ENCODE measurements at places on chromosomes 6 and 20.

DNA sequence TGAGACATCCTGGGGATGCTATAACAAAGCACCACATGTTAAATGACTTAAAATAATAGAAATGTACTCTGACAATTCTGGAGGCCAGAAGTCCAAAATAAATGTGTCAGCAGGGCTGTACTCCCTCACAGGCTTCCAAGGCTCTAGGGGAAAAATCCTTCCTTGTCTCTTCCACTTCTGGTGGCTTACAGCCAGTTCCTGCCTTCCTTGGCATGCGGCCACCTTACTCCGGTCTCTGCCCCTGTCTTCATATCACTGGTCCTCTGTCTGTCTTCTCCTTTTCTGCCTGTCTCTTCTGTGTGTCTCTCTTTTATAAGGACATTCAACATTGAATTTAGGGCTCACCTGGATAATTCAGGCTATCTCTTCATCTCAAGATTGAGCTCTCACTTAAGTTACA, 155.3 kb upstream of the SYNCRIP start:
- no peak for DNase-seq

GRCh38 chr6:48037946-48038345, 73.1 kb downstream of the PTCHD4 start:
- DNase-seq: no peak

- no peak for DNase-seq
These were observed 76.2 kb upstream of the FRMD1 start for GRCh38 chr6:168155193-168155592.

DNA sequence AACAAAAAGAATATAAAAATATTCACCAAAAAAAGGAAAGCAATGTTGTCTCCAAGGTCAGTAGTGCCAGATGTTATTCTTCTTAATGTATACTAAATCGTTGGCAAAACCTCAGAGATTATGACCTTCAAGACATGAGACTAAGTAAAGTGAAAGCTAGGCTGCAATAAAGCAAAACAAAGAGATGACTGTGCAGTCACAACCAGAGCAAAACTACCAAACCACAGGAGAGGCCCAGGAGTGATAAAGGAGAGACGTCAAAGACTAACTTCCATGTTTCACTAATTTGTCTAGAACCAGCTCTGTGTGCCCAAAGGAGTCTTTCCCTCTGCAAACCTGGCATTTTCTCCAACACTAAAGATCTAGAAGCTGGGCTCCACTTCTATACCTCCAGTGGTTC, 155.9 kb upstream of the POU3F2 start:
- no peak for DNase-seq

DNA sequence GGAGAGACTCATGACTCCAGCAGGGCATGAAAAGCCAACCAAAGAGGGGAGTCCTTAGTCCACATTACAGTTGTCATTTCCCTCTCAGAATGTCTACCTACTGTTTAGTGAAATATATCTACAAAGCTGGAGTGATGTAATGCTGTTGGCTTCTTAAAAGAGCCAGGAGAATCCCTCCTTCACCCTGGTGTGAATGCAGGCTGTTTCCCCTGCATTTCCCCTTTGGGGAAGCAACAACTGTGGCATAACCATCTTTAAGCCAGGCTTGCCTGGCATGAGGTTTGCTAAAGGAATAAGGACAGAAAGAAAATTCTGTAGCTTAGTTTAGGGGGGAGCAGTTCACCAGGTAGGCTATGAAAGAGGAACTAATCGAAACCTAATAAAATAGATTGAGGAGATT, 129.5 kb downstream of the CRYBG1 start:
- DNase-seq: no peak

DNA sequence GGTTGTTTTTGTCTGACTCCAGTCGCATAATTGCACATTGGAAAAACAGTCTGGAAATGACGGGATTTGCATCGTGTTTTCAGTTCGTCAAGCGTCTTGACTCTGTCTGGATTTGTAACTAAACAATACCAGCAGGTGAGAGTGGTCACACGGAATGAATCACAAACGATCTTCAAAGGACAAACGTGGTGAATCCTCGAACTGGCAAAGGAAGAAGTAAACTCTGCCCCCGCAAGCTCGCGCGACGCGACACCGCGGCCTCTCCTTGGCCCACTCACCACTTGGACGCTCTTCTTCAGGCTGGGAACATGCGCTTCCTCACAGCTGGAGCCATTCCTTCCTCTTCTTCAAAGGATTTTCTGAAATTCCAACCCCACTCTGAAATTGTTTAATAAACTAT, 352.6 kb downstream of the THBS2 start:
- DNase-seq: no peak

- DNase-seq: no peak
These were observed 41.0 kb downstream of the SOX4 start for GRCh38 chr6:21634582-21634981.

DNA sequence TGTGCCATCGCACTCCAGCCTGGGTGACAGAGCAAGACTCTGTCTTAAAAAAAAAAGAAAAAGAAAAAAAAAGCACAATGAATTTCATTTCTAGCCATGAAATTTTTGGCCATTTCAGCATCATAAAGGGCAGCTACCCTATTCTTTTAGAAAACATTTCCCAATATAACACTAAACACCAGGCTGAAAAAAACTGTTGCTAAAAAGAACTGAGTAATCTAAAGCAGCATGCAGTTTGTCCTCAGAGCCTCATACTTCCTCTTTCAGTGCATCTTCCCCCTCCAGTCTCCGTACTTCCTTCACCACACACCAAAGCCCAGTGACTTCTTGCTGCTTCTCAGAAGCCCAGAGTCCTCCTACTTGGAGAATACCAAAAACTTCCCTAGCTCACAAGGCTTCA, 5.6 kb upstream of the IFNGR1 start:
- no peak for DNase-seq

DNA sequence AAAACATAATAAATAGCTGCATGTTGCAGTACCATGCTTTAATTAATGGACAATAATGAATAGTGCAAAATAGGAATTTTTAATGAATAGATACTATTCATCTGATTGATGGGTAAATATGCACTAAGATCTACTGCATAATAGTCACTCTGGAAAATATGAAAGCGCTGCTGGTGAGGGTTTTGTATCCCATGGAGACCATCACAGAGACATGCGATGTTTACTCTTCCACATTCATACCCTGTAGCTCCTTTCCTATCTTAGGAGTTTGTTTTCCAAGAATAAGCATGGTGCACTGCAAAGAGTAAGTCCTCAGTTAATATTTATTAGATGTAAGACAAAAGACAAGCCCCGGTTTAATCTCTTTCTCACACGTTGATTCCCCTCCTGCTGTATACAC, 81.4 kb downstream of the NRSN1 start:
- no peak for DNase-seq

DNA sequence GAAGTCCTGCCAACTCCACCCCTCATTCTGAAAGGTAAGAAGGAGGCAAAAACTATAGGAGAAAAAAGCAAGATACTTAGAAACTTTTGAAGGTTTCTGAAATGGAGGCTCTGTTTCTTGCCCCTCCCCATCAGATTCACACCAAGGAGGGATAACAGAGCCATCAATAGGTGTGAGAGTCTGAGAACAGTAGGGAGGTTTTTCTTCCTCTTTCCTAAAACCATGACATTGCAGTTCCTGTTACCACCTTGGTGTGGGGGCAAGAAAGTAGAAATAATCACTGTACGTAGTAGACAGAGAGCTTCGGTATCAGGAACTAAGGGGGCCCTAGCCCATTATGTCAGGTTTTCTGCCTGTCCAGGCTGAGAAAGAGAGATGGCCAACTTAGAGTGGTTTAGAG, 333.3 kb upstream of the SYNCRIP start:
- DNase-seq: no peak

GRCh38 chr6:29547573-29547972, 12.0 kb downstream of the UBD start:
- no peak for DNase-seq

DNA sequence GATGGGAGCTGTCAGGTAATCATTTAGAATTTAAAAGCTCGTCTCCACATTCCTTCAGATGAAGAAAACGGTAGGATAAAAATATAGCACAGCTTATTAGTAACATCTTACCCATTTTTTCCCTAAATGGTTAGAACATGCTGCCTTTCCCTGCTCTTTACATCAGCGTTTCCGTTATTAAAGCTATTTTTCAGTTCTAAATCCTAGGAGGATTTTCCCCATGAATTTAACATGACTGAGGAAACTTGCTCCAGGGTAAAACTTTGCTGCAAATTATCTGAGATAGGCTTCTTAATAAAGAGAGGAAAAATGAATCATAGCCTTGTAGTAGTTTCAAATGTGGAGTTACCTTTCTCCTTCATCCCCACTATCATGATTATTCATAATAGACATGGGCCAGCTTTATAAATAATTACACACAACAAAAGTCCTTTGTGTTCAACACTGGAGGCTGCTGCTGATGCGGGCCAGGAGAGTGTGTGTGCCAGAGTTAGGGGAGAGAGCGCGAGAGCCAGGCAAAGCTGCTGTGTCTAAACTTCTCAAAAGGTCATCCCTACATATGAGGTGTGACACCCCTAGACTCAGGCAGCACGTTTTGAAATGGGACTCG, 24.4 kb downstream of the MYLIP start:
- DNase-seq: no peak

DNA sequence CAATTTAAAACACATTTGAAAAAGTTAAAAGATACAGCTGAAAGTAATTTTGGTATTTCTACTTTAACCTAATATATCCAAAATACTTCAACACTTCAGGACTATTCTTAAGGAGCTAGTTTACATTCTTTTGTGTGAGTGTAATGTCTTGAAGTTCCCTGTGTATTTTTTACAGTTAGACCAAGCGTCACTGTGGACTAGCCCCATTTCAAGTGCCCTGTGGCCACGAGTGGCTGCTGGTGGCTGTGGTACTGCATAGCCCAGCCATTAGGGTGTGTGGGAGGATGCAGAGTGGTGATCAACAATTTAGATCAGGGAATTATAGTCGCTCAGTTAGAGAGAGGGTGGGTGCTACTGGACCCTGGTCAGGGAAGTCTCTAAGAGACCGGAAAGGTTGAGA, 869 bp upstream of the CST5 start:
- no peak for DNase-seq

- DNase-seq: no peak
These were observed 151.5 kb upstream of the GJE1 start for GRCh38 chr6:141981190-141981589.

- DNase-seq: no peak
These were observed 93.7 kb downstream of the TIAM2 start for GRCh38 chr6:155088856-155089255.

DNA sequence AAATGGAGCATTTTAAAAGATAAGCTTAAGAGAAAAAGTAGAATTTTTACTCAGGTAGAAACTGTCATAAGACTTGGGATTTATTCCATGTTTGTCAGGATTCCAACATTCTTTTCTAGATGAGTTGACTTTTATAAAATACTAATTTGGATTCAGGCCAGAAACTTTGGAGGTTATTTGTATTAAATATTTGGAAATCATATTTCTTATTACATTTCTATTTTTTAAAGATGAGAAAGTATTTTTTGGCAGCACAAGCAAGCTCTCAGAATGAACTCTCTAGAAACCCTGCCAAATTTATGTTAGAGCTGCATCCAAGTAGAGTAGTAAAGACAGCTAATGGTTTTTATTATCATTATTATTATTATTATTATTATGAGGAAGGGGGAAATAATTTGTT, 1014.9 kb upstream of the GJE1 start:
- DNase-seq: no peak

DNA sequence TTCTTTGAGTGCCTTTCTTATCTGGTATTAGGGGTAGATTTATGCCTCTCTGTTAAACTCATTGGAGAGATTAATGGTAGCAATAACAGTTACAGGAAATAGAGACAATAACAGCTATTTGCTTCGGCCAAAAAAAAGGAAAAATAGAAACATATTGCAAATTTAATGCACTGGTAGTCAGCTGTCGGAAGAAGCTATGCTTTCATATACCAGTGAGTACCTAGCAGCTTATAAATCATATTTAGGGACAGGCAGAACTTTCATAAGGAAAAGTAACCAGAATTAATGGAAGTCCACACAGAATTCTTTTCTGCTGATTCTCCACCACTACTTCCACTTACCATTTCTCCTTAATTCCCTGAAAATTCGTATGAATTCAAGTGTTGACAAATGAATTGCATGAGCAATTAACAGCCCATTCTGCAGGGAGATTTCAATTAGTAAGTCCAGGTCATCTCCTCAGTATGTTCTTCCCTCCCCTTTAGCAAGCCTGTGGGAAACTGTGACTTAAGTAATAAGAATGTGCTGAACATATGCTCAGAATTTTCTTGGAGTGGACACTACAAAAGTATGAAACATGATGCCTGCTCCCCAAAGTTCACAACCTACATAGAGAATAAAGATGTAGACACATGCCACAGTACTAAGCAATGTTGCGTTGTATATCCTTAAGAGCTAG, 196.7 kb upstream of the KCNQ5 start:
- no peak for DNase-seq

DNA sequence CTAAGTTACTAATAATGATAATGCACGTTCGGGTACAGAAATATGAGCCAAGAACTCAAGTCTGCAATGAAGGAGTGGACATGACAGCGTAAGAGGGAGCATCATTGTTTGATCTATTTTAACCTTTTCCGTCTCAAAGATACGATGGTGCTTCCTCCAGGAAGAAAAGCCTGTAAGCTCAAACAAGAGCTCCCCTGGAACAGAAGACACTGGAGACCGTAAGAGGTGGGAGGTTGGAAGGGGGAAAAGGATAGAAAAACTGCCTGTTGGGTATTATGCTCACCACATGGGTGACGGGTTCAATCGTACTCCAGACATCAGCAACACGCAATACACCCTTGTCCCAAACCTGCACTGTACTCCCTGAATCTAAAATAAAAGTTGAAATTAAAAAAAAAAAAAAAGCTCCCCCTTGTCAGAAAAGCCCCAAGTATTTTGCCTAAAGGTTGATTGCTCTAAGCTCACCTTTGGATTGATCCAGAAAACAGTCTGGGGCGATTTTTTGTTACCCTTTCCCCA, 180.5 kb downstream of the TRIM27 start:
- DNase-seq: no peak

- no peak for DNase-seq
These were observed 98.6 kb upstream of the CLDN20 start for GRCh38 chr6:155165029-155165710.

DNA sequence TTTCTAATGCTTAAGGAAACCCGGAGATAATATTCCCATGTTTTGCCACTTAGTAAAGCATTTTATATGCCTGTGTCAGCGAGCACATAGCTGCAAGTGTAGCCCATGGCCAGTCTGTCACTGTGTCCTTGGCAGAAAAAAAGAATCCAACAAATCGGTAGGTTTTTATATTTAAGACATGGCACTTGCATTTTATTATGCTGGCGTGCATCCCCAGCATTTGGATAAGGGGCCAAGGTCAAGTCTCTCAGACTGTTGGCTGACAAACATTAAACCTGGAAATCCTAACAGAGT, 1.2 kb upstream of the ZNF184 start:
- no peak for DNase-seq

DNA sequence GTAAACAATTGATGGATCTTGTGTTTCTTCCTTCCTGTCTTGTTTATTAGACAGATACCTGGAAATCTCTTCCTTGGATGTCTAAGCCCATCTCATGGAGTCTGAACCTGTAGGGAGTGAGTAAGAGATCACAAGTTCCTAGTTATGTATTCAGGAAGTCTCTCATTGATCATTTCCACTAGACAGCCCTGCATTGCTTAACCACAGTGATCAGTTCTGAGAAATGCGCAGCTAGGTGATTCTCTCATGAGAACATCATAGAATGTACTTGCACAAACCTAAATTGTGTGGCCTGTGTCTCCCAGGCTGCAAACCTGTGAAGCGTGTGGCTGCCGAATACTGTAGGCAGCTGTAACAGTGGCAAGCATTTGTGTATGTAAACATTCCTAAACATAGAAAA, 39.1 kb downstream of the FAM120B start:
- no peak for DNase-seq
